PC-3 (cell line): ENCODE measurements at places on chromosomes 16 and 17.
A peak's percentile ranks its signal among the peaks of the same experiment; 100 is the strongest.

GRCh38 chr16:73457851-73458250 lies 409.9 kb upstream of the ZFHX3 start:
- DNase-seq, result no peak

- DNase-seq, result no peak
Observed at GRCh38 chr17:73045724-73046123, 46.8 kb downstream of the SLC39A11 start.

GRCh38 chr16:61820398-61820797 lies 215.8 kb downstream of the CDH8 start:
- peak; percentile 82 for DNase-seq

GRCh38 chr17:66276328-66276937 lies 26.0 kb upstream of the PRKCA start:
- DNase-seq, result no peak
